Thoracic aorta (tissue), 2 donors: ENCODE measurements at places on chromosomes 3 and 15. TPM values are rescaled to one million over a fixed set of nuclear protein-coding genes. Genes with fewer than 3 reads are reported as not detected.

The SLC22A13 gene
- 2.2 TPM for total RNA-seq

The ITGB5 gene
- total RNA-seq = 576 TPM

The TMEM212 gene
- not detected for total RNA-seq

The PTH1R gene
- total RNA-seq = 8.9 TPM

The ERICH6 gene
- total RNA-seq = not detected
